ENCODE measurements at places on chromosomes 3 and 15.

- no peak for DNase-seq
Observed at GRCh38 chr3:147705651-147706051, 296.5 kb downstream of the ZIC1 start.

GRCh38 chr15:73873889-73874511 lies 636 bp downstream of the TBC1D21 start:
- DNase-seq, result no peak

DNA sequence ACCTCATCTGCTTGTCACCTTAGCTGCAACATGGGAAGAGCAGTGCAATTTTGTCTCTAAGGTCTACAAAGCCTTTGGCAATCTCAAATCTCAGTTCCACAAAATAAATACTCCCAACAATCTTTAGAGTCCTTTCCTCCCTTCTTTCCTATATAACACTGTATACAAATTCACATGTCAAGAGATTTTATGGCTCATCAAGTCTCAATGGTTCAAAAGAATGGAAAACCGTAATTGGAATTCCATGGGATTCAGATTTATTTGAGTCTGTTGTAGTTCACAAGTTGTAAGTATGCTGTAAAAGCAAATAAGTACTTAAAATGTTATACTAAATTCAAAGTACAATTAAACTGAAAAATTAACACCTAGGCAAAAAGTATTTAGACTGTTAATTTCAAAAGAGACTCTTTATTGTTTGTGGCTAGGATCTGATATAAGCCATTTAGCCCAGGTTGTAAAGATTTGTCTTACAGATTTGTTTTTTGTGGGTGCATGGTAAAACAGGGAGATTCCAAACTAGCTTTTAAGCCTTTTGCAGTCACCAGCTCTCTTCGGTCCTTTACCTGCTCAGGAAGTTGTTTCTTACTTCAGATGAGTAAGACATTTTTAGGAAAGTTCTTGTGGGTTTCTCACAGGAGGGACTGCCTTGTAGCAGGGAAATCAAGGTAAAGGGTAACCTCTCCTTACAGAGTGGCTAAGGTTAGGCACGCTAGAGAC lies 50.1 kb downstream of the CMSS1 start:
- DNase-seq, result no peak

- DNase-seq, result no peak
Observed at GRCh38 chr3:169104972-169105371, 558.5 kb downstream of the MECOM start.

- DNase-seq, result no peak
Observed at GRCh38 chr3:98824256-98824655, 61.1 kb downstream of the ST3GAL6 start.

GRCh38 chr3:131081224-131081623 lies 54.5 kb downstream of the NEK11 start:
- no peak for DNase-seq

DNA sequence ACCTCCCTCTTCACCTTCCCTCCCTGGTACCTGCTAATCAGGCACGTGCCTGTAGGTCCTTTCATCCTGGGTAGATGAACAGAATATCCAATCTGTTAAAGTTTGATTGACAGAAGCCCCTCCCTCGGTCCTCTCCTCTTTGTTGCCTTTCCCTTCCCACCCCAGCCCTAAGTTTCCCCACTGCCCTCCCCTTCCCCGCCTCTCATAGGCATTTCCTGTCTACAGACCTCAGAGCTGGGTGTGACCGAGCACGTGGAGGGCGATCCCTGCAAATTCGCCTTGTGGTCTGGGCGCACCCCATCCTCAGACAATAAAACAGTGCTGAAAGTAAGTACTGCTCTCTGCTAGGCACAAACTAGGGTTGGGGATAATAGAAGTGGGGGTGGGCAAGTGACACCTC lies 239.2 kb upstream of the UMPS start:
- DNase-seq, result no peak

DNA sequence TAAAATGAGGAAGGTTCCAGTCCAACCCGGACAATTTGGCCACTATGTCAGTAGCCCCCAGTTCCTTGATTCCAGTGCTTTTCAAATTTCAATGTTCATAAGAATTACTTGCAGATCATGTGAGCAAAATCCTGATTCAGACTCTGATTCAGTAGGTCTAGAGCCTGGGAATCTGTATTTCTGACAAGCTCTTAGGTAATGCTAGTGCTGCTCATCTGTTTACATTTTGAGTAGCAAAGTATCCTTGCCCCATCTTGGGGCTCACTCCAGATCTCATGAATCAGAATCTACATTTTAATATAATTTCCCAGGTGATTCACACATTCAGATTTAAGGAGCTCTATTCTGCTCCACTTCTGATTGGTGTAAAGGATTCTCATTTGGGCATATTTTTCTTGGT lies 142.0 kb downstream of the NAALADL2 start:
- no peak for DNase-seq

- DNase-seq, result no peak
Observed at GRCh38 chr3:53354945-53355498, 7.7 kb upstream of the DCP1A start.

DNA sequence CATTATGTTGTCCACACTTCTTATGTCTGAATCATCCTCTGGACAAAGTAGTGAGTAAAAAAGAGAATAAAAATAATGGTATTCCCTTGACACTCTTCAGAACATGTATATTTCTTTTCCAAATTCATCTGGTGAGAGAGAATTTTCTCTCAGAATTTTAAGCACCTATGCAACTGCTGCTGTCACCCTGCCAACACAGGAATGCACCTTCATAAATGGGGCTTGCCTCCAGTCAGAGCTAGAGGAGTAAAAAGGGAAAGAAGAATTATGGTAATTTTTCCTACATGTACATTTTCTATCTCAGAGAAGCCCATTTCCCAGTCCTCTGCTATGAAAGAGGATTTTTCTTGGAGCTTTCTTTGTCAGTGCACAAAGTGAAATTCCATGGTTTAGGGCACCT lies 92.2 kb upstream of the ALCAM start:
- no peak for DNase-seq

- DNase-seq, result no peak
Observed at GRCh38 chr3:151316267-151316991, at the start of gene GPR87. Gene GPR87 (minus strand): TSS chr3:151316820. CDS start chr3:151300100, 16,720 bp downstream.

- DNase-seq, result no peak
Observed at GRCh38 chr3:160193644-160194192, 31.5 kb upstream of the C3orf80 start.

GRCh38 chr3:27675287-27675686 lies 46.8 kb downstream of the EOMES start:
- DNase-seq, result no peak

DNA sequence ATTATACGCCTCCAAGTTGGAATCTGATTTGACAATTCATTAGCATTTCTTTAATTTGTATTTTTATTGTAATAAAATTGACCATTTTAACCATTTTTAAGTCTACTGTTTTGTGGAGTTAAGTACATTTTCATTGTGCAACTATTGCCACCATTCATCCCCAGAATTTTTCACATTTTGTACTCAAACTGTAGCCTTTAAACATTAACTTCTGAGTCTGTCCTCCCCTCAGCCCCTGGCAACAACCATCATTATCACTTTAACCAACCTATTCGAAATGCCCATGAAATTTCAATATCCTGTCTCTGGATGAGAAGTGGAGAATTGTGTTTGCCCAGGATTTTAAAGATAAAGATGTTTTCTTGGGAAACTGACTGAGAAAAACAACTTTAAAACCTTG lies 27.7 kb downstream of the IL1RAP start:
- no peak for DNase-seq

GRCh38 chr3:33231756-33232465 lies 13.3 kb upstream of the SUSD5 start:
- no peak for DNase-seq

- peak; percentile 32 for DNase-seq
Observed at GRCh38 chr3:136818769-136819391, at the start of gene SLC35G2. Gene SLC35G2 (plus strand): TSS chr3:136819126. CDS start chr3:136854461, 35,335 bp downstream.

DNA sequence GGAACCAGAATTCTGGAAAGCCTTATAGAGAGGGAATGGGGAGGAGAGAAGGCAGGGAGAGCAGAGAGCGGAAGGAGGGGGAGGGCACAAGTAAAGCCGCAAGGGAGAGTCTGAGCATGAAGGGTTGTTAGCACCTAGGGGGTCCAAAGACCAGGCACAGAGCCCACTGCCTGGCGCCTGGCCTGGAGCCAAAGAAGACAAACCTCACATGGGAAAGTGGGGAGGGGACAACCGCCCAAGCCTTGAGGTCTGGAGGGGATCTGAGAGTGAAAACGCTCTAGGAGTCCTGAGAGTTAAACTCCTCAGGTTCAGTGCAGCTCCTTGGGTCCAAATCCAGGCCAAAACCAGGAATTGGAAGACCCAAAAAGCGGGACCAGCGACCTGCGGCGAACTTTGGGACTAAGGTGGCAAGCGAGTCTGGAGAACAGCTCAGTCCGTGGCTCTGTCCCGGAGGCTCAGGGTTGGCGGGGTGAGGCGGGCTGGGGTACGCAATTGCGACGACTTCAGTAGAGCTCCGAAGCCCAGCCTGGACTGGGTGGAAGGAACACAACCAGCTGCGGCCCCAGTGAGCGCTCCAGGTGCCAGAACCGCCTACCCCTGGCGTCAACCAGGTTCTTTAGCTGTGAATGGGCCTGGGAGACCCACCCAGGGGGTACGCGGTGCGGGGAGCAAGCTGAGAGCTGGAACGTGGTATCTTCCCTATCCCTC lies 807 bp upstream of the INAFM2 start:
- DNase-seq, result no peak

- DNase-seq, result peak; percentile 26
Observed at GRCh38 chr3:158672215-158673176, at the start of gene LXN. Gene LXN (minus strand): TSS chr3:158672648. CDS start chr3:158672478, 170 bp downstream.

GRCh38 chr15:69415381-69415780 lies 1.2 kb downstream of the KIF23 start:
- DNase-seq, result no peak

GRCh38 chr15:83178869-83179325 lies 28.7 kb downstream of the HDGFL3 start:
- DNase-seq, result no peak
